ENCODE measurements at places on chromosomes 6 and 20.
A peak's percentile ranks its signal among the peaks of the same experiment; 100 is the strongest.

GRCh38 chr6:134372603-134373281 lies 54.8 kb upstream of the SGK1 start:
- DNase-seq: peak; percentile 19

DNA sequence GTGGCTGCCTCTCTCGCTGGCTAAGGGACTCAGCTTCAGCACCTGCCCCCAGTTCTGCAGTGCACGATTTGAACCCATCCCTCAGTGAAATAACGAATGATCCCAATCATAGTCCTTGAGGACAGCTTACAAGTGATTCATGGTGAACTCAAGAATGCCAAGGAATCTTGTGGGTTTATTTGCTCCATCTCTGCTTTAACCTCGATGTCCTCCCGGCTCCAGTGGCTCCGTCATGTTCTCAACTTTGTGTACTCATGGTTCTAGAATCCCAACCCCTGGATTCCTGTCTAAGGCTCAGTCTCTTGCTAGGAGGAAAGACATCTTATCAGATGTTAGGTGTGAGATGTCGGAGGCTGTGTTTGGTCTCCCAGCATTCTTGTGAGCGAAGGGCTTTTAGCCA lies 29.0 kb upstream of the GTSF1L start:
- no peak for DNase-seq

DNA sequence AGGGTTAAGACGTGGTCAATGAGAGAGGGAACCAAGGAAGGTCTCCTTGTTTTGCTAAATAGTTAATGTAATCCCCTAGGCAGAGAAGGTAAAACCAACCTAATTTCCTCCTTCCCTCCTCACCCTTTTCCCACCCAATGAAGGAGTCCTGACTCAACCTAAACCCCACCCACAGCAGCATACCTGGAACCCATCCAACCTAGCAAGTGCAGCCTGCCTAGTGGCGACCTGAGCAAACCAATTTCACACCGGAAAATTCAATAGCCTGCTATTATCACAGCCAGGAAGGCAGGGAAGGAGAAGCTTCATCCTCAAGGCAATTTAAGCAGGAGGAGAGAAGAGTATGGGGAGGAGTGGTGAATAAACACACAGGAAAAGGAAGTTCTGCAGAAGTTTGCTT lies 46.9 kb downstream of the OSTM1 start:
- peak; percentile 48 for DNase-seq

DNA sequence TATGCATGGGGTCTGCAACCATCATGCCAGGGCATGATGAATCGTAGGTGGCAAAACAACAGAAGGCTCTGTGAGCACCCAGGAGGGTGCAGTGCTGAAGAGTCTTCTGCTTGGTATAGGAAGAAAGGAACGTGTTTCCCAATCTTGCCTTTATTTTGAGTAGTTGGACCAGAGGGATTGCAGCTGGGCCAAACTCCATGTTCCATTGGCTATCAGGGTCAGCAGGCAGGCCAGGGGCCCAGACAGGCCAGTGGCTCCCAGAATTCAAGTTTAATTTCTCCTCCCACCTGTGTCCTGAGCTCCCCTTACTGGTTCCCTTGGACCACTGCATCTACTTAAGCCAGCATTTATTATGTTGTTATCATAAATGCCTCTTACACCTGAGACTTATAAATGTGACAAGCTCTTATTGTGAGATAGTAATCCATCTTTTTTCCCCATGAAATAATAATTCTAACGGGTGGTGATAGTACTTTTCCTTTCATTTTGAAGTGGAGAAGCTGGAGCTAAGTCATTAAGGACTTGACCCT lies 918 bp upstream of the TRIM38 start:
- no peak for DNase-seq

DNA sequence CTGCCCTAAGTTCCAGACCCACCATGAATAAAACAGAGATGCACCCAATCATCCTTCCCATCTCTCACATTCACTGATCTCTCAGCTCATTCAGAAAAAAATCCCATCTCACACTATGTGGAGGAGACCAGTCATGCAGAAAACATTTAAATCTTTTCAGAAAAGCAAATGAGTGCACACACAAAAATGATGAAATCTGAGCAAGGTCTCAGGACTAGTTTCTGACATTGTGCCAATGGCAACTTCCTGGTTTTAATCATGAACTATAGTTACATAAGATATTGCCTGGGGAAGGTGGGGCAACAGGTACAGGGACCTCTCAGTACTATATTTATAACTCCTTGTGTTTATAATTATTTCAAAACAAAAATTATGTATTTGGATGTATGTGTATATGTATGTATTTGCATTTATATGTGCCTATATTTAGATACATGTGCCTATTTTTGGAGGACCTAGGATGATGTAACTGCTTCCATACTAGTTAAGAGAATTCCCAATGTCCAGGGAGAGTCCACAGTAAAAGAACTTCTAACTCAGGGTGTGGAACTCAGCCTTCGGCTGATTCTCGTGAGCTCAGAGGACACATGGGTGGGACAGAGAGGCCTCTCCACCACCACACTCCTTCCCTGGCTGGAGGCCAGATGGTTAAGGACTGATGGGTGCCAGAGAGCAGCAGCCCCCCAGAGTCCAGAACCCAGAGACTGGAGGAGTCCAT lies 71.7 kb upstream of the MAP3K4 start:
- peak; percentile 62 for DNase-seq

DNA sequence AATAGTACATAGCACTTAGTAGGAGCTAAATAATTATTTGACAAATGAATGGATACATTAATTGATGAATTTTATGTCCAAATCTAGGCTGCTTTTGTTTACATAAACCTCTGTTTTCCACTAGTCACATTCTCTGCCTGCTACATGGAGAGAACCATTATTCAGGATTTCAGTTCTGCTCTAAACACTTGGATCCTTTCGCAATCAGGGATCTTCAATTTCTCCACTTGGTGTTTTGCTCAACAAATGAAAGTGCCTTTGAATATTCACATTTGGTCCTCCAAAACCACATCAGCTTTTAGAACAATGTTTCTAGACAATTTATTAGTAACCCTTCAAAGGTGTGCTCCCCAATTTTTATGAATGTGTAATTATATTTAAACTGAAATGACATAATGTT lies 30.6 kb upstream of the HLA-DQB1 start:
- DNase-seq: no peak

DNA sequence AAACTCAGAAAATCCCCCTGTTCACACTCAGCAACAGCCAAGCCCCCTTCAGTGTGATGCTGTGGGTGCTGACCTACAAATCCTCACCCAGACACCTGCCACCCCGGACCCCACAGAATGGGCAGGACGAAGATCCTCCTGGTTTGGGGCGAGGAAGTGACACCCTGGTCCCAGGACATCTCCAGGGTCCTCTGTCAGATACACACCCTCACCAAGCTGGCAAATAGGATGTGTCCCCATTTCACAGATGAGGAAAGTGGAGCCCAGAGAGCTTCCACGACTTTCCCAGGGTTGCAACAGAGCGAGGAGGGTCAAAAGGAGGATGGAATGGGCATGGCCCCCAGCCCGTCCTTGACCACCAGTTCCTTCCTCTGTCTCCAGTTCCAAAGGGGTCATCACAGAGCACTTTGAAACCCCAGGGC lies 92.0 kb upstream of the AFDN start:
- DNase-seq: no peak

DNA sequence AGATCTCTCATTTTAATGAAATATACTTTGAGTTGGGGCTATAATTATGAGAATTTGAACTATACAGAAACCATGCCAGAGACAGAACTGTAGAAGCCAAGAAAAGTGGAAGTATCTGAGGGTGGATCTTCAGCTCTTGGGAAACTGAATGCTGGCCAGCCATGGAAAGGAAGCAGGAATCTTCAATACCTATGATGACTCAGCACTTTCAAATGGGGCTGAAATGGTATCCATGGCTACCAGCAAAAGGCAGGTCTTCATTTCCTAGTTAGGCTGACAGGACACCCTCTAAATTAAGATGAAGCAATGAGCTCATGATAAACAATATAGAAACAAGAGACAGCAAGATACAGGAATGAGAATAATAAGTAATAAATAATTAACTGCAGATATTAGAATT lies 171.3 kb downstream of the COL21A1 start:
- no peak for DNase-seq

GRCh38 chr6:40473026-40473425 lies 114.1 kb downstream of the LRFN2 start:
- no peak for DNase-seq

DNA sequence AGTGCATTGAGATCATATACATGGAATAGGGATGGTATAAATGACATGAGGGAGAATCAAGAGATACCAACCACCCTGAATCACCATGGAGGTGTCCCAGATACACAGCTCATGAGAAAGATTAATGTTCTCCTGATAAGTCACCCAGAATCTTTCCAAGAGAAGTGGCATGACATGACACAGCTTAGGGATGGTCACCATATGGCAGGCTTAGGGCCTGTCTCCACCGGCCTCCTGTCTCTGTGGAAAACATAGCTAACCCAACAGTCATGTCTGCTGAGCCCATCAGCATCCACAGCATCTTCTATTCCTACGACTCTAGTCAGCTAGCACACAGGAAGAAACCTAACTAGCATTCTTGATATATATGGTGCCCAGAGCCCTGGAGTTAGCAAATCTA lies 133.3 kb downstream of the IPCEF1 start:
- DNase-seq: no peak

DNA sequence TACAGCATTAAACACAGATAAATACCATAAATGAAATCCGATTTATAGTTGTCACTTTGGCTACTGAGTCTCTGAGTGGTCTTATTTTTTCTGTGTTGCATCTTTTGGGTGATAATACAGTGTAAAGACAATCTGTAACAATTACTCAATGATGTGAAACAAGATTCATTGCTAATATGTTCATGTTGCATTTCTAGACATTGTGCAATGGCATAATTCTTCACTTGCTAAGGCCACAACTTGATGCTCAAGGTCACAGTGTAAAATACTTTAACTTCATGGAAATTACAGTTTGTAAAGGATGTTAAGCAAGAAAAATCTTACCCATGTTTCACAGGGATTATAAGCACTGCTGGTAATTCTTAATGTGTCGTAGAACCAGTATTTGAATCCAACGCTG lies 74.9 kb upstream of the SMLR1 start:
- no peak for DNase-seq

DNA sequence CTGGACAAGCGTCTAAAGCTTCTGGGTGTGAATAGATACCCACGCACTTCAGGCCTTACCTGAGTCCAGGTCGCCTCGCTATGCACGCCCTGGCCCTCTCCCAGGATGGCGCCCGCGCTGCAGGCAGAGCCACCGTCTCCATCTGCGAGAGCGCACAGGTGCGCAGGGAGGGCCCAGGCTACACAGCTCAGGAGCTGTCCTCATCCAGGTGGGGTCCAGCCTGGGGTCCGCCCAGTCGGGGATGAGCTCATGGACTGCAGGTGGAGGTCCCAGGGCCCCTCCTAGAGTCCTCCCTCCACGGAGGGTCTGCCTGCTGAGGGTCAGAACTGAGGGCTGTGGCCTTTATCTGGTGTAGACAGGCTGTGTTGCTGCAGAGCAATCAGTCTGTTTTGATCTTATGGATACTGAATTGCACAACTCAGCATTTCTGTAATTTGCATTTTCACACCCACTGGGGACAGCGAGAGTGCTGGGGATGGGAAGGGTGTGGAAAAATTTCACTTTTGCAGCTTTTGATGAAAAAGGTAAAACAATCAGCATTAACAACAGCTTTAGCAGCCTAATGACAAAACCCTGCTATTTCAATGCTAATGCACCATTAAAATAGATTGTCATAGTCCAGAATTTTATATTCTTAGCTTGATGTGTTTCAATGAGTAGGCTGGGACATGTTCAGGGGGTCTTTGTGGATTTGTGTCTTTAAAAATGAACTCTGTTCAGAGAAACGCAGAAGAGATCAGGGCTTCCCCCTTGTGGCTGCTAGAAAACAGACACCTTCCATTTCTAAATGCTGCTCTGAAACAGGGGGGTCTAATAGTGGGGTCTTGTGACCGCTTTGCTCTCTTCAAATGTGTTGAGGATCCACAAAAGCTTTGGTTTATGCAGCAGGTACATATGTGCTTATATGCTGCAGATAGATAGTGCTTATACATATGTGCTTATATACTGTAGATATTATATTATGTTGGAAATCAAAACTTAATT lies 77.8 kb upstream of the PHACTR3 start:
- no peak for DNase-seq

DNA sequence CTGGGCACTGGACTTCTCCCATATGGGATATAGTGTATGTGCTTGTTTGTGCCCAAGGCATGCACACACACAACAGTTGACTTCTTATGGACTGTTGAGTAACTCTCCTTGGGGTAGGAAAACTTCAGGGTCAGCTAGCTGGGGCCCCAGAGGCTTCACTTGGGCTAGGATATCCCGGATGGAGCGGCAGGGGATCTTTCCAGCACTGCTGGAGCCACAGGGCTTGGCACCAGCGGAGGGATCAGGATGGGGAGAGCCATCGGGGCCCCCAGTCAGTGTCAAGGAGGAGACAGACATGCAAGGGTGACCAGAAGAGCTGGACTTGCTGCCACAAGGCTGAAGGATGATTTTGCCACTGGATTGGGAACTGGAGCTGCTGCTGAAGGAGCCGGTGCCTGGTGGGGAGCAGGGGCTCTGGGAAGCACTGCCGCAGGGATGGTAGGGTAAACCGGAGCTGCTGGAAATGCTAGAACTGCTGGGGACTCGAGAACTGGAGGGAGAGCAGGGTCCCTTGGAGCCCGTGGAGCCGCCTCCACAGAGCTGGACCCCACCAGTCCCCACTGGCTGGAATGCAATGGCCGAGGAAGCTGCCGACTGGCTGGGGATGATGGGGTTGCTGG lies 1.5 kb downstream of the PSORS1C1 start:
- DNase-seq: no peak

DNA sequence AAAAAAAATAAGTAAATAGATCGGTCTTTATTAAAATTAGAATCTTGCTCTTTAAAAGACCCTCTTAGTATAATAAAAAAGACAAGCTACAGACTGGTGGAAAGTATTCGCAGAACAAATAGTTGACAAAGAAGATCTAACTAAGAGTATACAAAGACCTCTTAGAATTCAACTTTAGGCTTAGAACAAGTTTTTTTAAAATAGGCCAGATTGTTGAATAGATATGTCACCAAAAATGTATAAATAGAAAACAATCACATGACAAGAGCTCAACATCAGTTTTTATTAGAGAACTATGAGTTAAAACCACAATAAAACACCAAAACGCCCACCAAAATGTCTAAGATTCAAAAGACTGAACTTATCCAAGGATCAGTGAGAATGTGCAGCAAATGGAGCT lies 632.7 kb upstream of the PTCHD4 start:
- DNase-seq: no peak

GRCh38 chr6:43393602-43394001 lies 24.2 kb upstream of the ZNF318 start:
- DNase-seq: no peak

- no peak for DNase-seq
These were observed 24.3 kb upstream of the KIAA0408 start for GRCh38 chr6:127483399-127484055.

GRCh38 chr20:9994676-9995075 lies 40.1 kb upstream of the ANKEF1 start:
- DNase-seq: no peak

GRCh38 chr6:155085582-155086257 lies 90.6 kb downstream of the TIAM2 start:
- peak; percentile 81 for DNase-seq

DNA sequence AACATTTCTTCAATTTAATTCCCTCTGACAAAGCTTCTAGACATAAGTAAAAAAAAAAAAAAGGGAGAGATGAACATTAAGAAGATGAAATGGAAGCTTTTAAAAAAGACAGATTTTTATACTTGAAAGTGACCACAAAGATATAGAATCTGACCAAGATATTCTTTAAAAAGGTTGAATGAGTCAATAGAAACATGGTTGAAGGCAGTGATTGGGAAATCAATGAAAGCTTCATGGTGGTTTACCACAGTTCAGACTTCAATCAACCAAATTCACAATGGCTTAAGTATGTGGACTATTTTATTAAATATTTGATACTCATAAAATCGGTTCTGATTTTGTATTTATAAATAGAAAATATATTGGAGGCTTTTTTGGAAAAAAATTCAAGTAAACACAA lies 248.4 kb upstream of the HSF2 start:
- DNase-seq: no peak

Measured in body of pancreas (tissue), 4 donors.